ENCODE measurements at places on chromosomes 1 and 21. TPM values are rescaled to one million over a fixed set of nuclear protein-coding genes. Genes with fewer than 3 reads are reported as not detected.

The SELL gene
- total RNA-seq, result 0.67 TPM

The FAM177B gene
- not detected for total RNA-seq

The SEMA4A gene
- total RNA-seq, result 1.5 TPM

The RGSL1 gene
- not detected for total RNA-seq

The GSTM5 gene
- total RNA-seq, result 1.6 TPM

The CFHR1 gene
- total RNA-seq, result not detected

The EVI5 gene
- 34.4 TPM for total RNA-seq

The CACHD1 gene
- 8.7 TPM for total RNA-seq

The MINDY1 gene
- 11.7 TPM for total RNA-seq

The HSD3B1 gene
- not detected for total RNA-seq

The SHISA4 gene
- total RNA-seq, result 21.2 TPM

All from endothelial cell of umbilical vein (primary cell).